ENCODE measurements at places on chromosomes 1 and 21.

DNA sequence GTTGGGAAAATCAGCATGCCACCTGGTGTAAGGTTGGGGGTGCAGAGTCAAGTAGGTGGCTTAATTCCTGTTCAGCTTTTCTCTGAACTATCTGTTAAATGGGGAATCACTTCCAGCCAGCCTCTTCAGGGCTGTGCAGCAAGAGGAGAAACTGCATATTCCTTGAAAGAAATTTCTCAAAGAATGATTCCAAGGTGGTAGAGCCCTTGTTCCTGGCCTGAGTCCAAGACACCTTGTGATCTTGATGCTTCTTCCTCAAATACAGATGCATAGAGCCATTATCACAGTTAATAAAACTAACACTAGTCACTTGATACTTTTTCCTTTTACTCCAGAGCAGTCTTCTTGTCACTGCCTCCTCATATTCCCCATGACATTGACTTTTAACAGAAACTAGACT, 5.2 kb downstream of the TXLNA start:
- no peak for DNase-seq

GRCh38 chr1:164602101-164602422, 43.1 kb downstream of the PBX1 start:
- DNase-seq = peak; percentile 95

DNA sequence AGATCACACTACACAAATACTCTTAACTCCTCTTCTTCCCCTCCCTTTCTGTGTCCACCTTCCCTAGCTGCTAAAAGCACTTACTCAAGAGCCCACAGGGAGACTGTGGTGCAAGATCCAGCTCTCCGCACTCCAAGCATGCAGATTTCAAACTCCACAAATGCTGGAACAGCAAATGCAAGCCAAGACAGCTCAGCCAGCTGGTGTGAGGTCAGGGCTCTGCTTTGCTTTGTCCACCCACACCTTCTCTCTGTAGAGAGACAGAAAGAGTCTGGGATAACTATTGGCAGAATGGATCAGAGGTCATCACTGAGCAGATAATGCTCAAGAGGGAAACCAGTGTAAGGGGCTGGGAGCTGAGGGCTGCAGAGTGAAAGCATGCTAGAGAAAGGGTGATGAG, 45.2 kb upstream of the DPT start:
- DNase-seq = no peak

- DNase-seq = no peak
These were observed 36.3 kb downstream of the DMAP1 start for GRCh38 chr1:44249543-44249942.

DNA sequence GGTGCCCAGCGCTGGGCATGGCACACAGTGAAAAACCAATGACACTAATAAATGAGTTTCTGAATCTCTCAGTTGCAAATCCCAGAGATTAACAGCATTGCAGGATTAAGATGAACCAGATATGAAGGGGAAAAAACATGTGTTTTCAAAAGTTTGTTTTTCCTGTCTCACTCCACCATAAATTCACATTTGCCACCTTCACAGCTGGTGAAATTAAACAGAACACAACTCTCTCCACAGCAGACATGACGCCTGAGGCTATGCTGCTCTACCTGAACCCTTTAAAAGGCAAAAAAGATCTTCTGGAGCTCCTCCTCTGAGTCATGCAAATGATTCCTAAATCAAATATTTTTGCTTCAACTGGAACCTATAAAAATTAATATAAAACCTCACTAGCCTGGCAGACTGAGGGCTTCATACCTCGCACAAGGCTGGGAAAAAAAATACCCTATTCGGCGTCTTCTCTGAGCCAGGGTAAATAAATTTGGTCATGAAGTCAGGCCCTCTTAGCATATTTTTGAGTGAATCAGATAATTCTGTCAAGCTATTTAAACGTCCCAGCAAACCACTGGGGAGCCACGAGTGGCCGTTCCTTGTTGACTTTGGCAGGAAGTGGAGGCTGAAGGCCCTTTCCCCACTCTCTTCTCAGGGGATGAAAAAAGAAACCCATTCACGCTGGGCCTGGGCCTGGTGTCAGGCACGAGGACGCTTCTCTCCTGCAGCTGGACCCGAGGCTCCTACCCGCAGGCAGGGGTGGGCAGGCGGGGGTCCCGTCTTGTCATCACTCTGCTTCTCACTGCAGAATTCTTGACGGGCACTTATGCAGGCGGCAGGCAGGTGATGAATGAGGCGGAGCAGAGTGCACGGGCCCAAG, 53.0 kb downstream of the DMRTB1 start:
- DNase-seq = no peak

DNA sequence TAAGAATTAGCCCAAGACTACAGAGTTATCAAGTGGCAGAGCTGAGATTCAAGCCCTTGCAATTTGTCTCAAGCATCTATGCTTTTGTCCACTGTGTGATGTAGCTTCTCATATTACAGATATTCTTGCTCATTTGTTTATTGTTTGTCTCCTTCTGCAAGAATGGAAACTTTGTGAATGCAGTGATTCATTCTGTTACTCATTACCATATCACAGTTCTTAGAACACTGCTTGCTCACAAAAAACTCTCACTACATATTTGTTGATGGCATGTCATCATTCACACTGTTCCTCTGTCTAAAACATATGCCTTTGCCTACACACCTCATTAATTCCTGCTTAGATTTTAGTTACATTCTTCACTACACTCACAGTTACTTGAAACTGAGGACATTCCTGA, 1198.9 kb downstream of the PLA2G4A start:
- peak; percentile 48 for DNase-seq

DNA sequence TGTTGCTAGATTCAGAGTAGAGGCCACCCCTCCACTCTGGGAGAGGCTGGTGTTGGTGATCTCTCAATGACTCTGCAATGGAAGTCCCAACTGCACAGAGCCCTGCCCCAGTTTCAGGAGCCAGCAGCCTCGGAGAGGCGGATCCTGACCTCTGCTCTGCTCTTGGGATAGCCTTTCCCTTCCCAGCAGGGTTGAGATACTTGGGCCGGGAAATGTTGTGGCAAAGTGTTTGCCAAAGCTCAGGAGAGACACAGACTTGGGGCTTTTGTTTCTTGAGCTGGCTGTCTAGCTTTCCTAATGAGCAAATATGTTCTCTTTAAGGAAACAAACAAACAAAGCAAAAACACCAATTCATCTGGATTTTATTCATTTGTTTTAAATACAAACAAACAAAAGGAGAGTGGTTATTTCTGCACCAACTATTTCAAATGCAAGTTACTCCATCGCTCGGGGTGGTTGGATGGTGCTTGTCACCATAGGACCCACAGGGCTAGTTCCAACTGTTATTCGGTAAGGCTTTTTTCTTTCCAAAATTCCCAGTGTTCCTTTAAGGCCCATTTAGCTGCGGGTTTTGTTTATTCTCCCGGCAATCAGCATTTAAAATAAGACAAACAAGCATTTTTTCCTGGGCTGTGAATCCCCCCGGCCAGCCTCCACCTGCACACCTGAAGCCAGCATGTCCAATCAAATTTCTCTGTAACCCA, 193.9 kb upstream of the LMO4 start:
- DNase-seq = no peak

- DNase-seq = no peak
These were observed 7.3 kb downstream of the SLC1A7 start for GRCh38 chr1:53134961-53135734.

DNA sequence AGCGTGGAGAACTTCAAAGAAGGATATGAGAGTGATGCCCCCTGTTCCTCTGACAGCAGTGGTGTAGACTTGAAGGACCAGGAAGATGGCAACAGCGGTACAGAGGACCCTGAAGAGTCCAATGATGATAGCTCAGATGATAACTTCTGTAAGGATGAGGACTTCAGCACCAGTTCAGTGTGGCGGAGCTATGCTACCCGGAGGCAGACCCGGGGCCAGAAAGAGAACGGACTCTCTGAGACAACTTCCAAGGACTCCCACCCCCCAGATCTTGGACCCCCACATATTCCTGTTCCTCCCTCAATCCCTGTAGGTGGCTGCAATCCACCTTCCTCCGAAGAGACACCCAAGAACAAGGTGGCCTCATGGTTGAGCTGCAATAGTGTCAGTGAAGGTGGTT, 14.0 kb downstream of the CERS2 start:
- no peak for DNase-seq

GRCh38 chr1:147078606-147079399, 93.5 kb downstream of the PRKAB2 start:
- DNase-seq = no peak

DNA sequence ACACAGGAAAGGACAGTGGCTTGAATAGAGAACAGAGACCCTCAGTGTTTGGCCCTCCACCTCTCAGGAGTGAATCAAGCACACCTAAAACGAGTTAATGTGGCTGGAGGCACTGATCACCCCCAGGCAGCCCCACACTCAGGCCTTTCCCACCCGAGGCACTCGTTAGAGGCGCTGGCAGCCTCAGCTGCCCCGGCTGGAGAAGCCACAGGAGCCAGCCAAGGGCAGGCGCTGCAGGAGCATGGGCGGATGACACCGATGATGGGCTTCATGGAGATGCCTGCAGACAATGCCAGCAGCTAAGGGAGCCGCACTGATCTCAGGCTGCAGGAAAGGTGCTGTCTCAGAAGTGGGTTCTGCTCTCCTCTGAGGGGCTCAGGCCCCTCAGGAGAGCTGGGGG, 24.1 kb upstream of the ABCG1 start:
- DNase-seq = no peak

GRCh38 chr1:29824025-29824424, 587.7 kb downstream of the PTPRU start:
- no peak for DNase-seq
